ENCODE measurements at places on chromosomes 2 and 18.

GRCh38 chr2:221166292-221166691 lies 405.8 kb downstream of the EPHA4 start:
- DNase-seq: no peak

- DNase-seq: no peak
Observed at GRCh38 chr2:197170208-197170607, 140.4 kb downstream of the ANKRD44 start.

- DNase-seq: no peak
Observed at GRCh38 chr2:132859590-132859989, 189.6 kb upstream of the LYPD1 start.

GRCh38 chr2:21836261-21836660 lies 712.5 kb downstream of the TDRD15 start:
- no peak for DNase-seq

GRCh38 chr18:6352275-6352674 lies 62.4 kb downstream of the L3MBTL4 start:
- no peak for DNase-seq

DNA sequence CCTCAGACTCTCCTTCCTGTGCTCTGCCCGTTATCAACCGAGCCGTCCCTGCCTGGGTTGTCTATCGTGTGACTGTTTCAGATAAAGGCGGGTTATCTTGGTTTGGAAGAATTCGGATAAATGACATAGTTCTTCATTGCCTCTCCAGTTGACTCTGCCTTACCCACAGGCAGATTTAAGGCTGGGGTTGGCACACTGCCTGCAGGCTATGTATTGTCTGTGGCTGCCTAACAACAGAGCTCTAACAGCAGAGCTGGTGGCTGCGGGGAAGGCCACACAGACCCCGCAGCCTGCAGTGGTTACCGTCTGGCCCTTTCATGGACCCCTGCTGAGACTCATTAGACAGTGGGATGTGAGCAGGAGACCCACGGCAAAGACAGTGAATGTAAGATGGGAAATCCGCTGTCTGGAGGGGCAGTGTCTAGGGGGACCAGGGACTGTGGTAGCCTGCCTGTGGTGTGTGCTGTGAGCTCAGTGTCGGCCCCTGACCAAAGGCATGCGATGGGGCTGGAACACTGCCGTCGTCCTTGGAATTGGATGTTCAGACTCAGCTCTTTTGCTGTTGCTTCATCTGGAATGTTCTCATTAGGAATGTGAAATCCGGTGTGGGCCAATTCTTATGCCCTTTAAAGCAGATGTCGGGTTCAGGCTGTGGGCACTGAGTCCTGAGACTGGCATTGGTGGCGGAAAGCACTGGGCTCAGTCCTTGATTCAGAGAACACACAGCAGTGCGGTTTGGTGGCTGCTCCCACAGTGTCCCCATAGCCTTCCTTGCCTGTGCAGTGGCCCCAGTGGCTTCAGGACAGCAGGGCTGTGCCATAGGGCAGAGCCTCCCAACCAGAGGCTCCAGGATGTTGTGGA lies 44.5 kb downstream of the SH3RF3 start:
- no peak for DNase-seq

GRCh38 chr2:173407646-173408045 lies 53.0 kb downstream of the CDCA7 start:
- no peak for DNase-seq

DNA sequence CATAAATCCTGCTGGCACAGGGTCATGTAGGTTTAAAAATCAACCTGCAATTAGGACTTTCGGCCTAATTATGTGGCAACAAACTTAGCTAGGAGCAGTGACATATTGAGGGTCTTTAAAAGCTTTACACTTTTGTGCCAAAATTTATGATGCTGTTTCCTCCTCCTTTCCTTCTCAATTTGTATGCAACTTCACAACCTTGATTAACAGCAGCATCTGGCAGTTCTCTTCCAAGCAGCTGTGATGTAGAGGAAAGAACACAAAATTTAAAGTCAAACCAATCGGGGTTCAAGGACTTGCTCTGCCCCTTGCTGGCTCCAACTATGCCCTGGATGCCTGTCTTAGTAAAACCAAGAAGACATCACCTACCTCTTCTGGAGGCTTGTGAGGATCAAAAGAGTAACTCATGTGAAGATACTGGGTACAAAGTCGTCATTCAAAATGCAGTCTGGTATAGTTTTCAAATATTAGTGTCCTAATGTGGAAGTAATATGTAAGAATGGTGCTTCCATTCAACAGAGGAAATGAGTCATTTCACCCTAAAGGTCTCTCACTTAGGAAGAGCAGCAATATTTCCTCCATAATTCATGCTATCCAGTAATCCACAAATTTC lies 94.7 kb downstream of the ANKRD44 start:
- no peak for DNase-seq

DNA sequence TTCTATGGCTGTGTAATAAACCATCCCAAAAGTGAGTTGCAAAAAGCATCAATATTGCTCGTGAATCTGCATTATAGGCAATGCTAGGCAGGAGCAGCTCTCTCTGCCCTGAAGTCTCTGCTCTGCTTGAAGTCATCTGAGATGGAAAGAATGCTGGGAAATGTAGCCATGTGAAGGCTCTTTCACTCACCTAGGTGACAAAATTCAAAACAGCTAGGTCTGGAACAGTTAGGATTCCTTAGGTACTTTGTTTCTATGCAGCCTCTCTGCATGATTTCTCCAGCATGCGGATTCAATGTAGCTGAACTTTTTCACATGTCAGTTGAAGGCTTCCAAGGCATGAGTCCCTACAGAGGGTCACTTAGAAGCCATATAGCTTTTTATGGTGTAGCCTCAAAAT lies 1383.7 kb downstream of the LRP1B start:
- DNase-seq: no peak

- no peak for DNase-seq
Observed at GRCh38 chr2:15630121-15630977, 38.7 kb downstream of the DDX1 start.

DNA sequence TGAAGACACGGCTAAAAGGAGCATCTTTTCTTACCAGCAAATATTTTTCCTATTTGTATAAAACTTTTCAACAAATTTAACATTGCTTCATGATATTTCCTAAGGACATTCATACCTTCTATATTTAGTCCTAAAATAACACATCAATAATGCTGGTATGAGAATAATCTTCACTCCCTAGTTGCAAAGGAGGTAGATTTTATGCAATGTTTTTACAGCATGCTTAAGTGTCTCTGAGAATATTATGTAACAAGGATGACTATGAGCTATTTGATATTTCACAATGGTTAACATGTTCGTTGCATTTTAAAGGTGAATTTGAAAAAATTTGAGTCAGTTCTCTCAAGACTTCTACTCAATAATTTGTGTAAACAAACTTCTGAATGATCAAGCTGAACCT lies 506.7 kb downstream of the NUP35 start:
- no peak for DNase-seq

DNA sequence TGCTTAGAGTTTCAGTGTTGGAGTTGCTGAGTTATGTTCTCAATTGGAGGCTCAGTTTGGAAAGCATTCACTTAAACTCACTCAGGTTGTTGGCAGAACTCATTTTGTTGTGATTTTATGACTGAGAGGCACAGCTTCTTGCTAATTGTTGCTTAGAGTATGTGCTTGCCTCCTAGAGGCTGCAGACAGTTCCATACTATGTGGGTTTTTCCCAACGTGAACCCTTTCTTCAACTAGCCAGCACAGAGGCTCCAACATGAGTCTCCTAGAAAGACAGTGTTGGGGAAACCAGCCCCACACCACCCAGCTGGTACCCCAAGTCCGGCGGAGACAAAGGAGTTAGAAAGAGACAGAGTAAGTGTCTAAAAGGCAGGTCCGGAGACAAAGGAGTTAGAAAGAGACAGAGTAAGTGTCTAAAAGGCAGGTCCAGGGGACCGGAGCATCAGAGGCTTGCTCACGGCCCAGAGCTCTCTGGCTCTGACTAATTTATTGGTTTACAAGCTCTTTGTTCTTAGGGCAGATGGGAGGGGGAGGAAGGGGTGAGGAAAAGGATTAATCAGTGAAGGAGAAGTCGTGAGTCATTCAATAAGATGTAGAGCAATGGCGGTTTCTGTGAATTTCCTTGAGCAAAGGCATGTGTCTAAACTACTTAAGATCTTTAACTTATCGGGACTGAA lies 999.7 kb upstream of the LRRTM1 start:
- DNase-seq: no peak

DNA sequence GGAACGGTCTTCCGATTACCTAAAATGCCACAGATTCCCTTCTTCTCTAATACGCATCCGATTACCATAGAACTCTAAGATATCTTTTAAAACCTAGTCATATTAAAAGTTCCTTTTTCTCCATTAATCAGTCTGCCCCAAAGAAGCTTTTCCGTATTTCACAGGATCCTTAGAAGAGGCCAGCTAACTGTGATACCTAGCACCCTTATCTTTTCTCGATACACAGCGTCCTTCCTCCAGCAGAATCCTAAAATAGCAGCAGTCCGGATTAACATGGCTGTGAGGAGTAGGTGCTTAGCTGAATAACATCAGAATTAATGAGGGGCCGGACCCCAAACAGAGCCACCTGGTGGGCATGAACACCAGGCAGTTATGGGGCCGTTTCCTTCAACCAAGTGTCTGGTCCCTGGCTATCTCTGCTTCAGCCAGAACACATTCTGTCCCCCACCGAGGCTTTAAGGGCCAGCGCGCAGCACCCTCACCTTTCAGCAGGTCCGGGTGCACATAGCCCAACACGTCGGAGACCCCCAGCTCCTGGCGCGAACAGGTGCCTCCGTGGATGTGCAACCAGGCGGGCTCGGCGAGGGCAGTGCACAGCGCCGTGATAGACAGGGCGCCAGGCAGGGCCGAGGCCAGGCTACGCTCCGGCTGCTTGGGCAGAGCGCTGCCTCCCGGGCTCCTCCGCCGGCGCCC lies 995 bp downstream of the TMEM127 start:
- no peak for DNase-seq

GRCh38 chr2:2942906-2943305 lies 434.7 kb downstream of the EIPR1 start:
- DNase-seq: no peak

DNA sequence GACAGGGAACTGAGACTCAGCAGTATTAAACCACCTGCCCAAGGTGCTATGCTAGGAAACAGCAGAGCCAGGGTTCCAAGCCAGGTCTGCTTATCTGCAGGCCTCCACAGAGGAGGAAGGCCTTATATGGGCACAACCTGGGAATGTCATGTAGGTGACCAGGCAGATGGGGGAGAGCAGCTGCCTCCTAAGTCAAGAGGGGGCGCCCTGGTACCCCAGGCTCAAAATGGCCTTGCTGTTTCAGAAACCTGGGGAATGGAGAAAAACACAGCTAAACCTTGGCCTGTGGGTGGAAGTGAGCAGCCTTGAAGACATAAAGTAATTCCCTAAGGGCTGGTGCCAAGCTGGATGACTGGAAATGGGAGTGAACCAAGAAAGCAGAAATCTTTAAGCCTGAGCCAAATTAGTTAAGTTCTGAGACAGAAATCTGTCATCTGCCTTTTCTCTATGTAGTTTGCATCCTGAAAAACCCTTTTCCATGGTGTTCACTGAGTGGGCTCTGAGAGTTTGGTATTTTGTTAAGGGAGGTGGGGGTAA lies 79.1 kb downstream of the MAPK4 start:
- DNase-seq: peak; percentile 42

- DNase-seq: no peak
Observed at GRCh38 chr18:53796040-53796729, 428.3 kb downstream of the MBD2 start.

GRCh38 chr2:88738271-88738670 lies 46.8 kb downstream of the RPIA start:
- no peak for DNase-seq

DNA sequence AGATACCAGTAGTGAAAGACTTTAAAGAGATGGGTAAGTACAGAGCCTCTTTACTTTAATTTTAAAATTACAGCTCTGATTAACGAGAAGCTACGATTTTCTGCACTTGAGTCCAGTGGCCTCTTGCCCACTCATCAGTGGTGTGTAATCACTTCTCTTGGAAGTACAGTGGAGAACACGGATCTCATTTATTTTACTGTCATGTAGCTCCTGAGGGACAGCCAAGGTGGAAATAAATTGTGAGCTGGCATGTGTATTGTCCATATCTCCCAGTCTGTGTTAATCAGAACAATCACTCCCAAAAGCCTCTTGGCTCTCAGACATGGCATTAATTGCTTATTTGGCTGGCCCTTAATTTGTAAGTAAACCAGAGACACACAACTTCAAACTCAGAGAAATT lies 69.4 kb downstream of the LOXHD1 start:
- no peak for DNase-seq

- DNase-seq: peak; percentile 77
Observed at GRCh38 chr18:25726298-25726697, 364.1 kb downstream of the SS18 start.

DNA sequence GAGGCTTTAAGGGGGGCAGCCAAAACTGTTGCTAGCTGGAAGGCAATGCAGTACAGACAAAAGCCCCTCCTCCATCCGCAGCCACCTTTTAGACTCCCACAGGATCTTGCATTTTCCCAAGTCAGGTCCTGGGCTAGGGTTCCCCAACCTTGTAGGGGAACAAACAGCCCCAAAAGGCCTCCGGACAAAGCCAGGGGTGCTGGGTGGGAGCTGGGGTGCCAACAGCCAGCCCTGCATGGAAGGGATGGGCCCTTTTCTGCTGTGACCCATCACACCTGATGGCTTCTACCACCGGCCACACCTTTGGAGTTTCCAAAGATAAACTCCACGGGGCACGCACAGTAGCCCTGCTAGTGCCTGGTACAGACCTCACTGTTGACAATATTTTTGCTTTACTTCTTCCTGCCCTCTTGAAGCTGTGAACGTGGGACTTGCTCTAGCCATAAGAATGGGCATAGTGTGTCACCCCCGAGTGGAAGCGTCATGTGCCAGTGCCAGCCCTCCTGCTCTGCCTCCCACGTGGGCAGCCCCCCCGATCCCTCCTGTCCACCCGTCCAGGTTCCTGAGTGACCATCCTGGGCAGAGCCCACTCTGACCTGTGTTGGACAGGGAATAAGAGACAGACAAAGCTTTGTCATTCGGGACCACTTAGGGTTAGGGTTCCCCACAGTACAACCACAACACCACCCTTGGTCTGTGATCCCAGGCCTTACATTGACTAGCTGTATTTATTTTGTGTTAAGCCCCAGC lies 18.8 kb downstream of the TUBB6 start:
- no peak for DNase-seq

- DNase-seq: no peak
Observed at GRCh38 chr18:62498616-62499262, 24.1 kb upstream of the ZCCHC2 start.

GRCh38 chr2:29238497-29238896 lies 123.3 kb downstream of the CLIP4 start:
- DNase-seq: no peak

GRCh38 chr18:78794071-78794430 lies 185.6 kb upstream of the SALL3 start:
- no peak for DNase-seq

GRCh38 chr18:824179-824578 lies 12.1 kb upstream of the YES1 start:
- no peak for DNase-seq

DNA sequence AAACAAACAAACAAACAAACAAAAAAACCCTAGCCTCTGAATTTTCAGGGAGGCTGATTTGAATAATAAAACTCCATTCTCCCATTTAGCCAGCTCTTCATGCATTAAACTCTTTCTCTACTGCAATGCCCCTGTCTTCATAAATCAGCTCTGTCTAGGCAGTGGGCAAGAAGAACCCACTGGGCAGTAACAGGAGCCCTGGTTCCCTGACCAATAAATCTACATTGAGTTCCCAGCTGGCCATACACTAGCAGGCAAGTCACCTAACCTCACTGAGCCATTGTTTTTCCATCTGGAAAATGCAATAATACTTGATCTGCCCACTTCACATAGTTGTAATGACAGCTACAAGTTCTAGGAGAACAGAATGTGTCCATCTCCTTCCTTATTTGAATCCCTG lies 57.6 kb upstream of the YPEL5 start:
- no peak for DNase-seq

- no peak for DNase-seq
Observed at GRCh38 chr2:107111623-107112022, 225.7 kb upstream of the ST6GAL2 start.
